ENCODE measurements at places on chromosomes 1 and 21.

DNA sequence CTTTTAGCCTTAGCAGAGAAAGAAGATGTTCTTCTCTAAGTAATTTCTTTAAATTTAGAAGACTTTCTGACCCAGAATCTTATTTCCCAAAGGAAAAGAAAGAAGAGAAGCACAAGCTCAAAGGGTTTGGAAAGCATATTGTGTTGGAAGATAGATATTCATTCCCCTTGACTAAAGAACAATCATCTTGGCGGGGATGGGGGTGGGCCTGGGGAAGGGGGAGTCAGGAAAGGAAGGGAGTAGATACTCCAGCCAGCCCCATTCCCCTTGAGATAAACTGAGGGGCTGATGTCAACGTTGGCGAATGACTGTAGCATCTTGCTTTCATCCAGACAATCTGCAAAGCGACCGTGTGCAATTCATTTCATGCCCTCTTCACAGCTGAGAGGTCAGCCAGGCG is 66.5 kb upstream of the SIPA1L2 start:
- no peak for DNase-seq

DNA sequence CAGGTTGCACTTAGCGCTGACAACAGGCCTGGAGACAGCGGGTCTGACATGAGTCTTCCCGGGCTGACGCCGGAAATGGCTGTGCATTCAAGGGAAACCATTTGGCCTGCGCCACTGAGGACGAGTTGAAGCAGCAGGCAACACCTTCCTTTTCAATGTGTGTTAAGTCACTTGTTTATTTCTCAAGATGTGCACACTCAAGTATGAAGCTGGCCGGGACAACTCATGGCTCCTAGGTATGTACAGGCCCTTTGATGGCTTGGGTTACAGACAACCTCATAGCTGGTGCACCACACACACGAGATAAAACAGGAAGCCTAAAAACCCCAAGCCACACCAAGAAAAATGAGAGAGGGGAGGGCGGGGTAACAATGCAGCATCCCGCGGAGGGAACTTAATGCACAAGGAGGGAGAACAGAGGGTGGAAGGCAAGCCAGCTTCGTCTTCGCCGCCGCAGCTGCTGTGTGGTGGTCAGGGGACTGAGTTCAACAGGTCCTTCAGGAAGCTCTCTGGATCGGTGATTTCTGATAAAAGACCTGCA is 118.0 kb upstream of the IFFO2 start:
- DNase-seq = no peak

GRCh38 chr1:165392634-165393571 is 36.4 kb upstream of the LMX1A start:
- DNase-seq = peak; percentile 89

DNA sequence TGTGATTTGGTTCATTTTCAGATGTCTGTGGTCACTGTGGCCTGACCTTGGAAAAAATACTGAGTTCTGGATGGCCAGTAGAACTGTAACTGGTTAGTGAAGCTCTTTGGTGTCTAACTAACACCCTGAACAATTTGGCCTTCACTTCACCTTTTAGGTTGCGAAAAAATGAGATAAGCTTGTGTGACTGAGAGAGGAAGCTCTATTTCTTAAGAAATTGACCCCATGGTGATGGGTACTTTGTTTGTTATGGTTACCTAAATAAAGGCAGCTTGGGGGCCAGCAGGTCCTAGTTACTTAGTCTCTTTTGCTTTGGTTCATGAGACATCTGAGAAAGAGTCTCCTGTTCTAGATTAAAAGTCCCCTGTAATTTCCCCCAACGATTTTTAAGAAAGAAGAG is 181.6 kb downstream of the ZNF326 start:
- no peak for DNase-seq

GRCh38 chr1:220879509-220880361 is 492 bp downstream of the HLX start:
- DNase-seq = no peak

DNA sequence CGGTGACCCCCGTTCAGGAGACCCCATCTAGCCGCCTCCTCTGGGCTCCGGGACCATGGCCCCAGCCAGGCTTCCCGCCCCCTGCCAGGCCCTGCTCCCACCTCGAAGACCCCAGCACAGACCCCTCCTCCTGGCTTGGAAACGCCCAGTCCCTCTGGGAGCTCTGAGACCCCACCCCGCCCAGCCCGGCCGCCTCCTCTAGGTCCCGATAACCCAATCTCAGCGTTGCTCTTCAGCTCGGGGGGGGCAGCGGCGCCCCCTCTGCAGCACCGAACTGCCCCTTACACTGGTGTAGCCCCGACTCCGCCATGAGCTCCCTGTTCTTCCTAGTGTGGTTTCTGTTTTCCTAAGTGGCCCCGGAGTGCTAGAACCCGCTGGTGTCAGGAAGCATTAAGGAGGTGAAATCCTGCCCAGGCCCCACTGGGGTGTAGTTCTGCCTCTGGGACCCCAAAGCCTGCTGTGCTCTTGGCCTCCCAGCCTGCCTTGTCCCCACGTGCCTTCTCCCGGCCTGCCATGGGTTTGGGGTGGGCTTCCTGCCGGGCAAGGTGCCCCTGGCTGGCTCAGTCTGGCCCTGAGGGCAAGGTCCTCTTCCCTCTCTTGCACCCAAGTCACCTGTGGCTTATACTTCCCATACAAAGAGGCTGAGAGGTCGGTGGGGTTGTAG is 10.7 kb upstream of the MMEL1 start:
- no peak for DNase-seq

- no peak for DNase-seq
These were observed 16.1 kb upstream of the CLDN8 start for GRCh38 chr21:30232011-30232410.

- DNase-seq = no peak
These were observed 525.1 kb downstream of the LMO4 start for GRCh38 chr1:87853576-87854351.

- DNase-seq = no peak
These were observed 5.5 kb upstream of the DDR2 start for GRCh38 chr1:162626761-162627160.

DNA sequence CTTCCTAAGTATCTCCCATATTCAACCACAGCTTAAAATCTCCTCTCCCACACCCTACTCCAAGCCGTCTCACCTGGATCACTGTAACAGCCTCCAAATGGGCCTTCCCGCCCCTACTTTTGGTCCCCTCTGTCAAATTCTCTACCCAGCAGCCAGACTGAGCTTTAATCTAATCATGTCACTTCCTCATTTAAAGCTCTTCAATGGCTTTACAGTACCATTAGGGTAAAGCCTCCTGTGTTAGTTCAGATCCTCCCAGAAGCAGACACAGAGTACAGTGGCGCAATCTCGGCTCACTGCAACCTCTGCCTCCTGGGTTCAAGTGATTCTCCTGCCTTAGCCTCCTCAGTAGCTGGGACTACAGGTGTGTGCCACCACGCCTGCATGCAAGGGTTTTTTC is 46.8 kb upstream of the PSEN2 start:
- peak; percentile 59 for DNase-seq

Data from OCI-LY7 (cell line).